Fibroblast of skin of right quadriceps (primary cell): ENCODE measurements at places on chromosomes 6 and 20.

DNA sequence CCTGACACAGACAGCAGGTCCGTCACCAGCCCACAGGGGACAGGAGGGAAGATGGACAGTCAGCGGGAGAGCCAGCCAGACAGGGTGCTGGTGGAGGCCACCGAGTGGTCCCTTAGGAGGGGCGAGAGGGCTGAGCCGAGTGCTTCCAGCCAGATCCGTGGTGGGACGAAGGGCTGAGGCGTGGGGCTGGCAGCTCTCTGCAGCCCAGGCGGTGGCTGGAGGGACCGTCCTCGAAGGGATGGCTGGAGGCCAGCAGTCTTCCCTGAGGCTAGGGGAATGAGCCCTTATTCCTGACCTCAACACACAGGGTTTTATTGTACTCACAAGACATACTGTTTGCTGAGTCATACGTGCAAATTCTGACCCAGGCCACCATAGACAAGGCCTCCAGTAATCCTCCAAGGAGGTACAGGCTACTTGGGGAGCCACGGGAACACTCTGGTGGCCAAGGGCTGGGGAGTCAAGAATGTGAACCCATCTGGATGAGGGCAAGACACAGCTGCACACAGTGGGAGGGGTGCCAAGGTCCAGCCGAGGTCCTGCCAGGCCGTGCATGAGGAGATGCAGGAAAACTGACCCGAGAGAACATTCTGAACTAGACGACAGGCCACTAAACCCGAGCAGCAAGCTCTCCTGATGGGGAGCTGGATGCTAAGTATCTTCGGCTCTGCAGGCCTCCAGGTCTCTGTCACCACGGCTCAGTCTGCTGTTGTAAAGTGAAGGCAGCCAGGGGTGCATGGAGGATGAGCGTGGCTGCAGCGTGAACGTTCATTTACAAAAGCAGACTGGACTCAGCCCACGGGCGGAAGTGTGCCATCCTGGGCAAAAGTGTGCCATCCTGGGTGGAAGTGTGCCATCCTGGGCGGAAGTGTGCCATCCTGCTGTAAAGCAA, 242.5 kb downstream of the TTLL2 start:
- no peak for DNase-seq

DNA sequence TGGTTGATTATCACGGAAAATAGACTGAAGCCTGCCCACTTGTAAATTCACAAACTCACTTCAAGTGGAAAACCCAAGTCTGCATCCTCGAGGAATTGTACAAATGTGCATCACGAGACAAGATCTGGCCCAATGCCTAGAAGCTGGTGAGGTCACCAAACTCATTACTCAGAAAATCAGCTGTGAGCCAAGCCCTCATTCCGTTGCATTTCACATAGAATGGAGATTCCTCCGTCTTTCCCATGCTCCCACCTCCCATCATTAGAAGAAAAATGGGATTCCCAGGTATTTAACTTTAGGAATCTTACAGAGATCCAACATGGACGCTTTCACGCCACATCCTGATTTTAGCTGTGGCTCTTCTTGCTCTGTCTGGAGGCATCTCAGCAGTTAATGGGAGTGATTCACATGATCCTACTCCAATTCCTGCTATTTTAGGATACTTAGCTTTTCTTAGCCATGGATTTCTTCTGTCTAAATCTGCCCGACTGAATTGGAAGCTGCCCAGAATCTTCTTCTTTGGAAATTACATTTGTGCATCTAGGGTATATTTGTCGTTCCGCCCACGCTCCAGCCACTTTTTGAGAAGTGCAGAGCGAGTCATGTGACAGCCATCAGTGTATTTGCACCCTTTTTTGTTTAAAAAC, 68.7 kb upstream of the STMND1 start:
- peak; percentile 95 for DNase-seq

DNA sequence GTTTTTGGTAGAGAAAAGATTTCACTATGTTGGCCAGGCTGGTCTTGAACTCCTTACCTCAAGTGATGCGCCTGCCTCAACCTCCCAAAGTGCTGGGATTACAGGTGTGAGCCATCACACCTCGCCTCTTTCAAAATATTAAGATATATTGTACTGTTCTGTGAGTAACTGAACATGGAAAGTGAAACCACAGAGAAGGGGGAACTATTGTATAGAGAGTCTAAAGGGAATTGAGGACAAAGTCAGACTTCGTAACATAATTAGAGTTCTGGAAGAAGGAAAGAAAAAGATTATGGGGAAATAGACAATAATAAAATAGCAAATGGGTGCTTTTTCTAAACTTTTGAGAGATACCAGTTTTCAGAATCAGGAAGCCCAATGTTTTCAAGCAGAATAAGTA, 17.4 kb upstream of the AKAP7 start:
- no peak for DNase-seq

DNA sequence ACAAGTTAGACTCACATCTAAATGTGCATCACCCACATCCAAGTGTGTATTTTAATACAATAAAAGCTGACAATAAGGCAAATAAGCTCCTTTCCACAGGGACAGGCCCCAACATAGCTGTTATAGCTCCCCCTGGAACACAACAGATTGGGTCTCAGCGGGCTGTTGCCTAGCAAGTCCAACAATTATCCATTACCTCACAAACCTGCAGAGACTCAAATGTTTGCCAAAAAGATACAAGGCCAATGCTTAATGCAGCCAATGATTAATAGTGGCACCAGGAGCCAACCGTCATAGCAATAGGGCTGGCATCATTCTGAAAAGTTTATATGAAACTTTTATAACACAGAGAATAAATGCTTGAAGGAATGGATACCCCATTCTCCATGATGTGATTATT, 35.7 kb downstream of the EPB41L2 start:
- DNase-seq: no peak

GRCh38 chr20:40738976-40739375, 49.9 kb upstream of the MAFB start:
- no peak for DNase-seq

GRCh38 chr20:42941629-42942028, 248.1 kb downstream of the PTPRT start:
- DNase-seq: no peak

- peak; percentile 19 for DNase-seq
These were observed 32.3 kb upstream of the PLCB4 start for GRCh38 chr20:9036593-9036992.

- DNase-seq: no peak
These were observed 297.7 kb downstream of the CDC5L start for GRCh38 chr6:44685213-44685612.
